ENCODE measurements at places on chromosomes 2 and 18.

GRCh38 chr2:18987592-18988073 lies 370.8 kb downstream of the OSR1 start:
- DNase-seq = peak; percentile 93

GRCh38 chr2:230873661-230874401 lies 9.1 kb downstream of the ITM2C start:
- DNase-seq = no peak

- no peak for DNase-seq
Measured at GRCh38 chr2:174761837-174762236, 2.4 kb downstream of the CHRNA1 start.

DNA sequence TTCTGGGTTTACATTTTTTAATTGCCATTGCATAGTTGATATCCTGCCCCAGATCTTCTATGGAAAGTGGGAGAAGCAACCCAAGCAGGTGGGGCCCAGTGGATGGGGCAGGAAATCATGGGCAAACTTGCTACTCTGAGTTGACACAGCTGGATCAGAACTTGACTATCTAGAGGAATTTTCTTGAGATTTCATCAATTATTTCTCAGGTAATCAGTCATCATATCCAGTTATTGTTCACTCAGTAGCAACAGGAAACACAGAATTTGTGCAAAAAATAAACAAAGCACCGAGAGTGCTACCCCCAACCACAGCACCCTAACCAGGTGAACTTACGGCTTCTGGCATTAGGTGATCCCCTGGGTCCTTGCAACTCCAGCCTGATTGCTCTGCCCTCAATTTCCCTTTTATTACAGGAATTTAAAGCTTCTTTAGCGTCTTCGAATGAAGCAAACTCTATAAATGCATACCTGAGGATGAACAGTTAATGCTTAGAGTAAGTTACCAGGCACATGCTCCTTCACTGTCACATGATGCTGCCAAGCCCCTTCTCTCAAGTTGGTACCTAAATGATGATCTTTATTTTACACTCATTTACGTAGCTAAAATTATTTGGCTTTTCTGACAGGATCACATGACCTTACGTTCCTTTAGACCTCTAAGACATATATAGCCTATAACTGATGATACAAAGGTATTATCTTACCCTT lies 7.8 kb downstream of the NCL start:
- DNase-seq = no peak

GRCh38 chr2:32516567-32516966 lies 111.3 kb upstream of the TTC27 start:
- no peak for DNase-seq

DNA sequence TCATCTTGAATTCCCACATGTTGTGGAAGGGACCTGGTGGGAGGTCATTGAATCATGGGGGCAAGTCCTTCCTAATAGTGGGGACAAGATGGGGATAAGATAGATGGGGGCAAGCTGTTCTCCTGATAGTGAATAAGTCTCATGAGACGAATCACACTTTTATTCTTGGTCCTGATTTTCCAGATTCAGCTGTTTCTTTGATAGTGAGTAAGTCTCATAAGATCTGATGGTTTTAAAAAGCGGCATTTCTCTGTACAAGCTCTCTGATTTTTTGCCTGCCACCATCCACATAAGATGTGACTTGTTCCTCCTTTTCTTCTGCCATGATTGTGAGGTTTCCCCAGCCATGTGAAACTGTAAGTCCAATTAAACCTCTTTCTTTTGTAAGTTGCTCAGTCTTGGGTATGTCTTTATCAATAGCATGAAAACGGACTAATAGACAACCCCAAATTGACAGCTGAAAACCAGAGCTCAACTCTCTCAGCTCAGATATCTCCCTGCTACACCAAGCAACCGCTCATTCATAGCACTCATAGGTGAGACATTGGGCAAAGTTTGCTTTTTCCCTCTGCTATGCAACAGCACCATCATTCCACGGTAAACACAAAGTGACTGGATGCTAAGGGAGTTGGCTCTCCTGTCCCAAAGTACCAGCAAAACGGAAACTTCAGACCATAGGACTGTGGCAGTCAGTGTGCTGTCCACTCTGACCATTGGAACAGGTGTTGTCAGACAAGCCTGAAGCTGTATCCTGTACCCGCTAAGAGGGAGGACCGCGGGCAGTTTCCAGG lies 44.9 kb upstream of the TBC1D8 start:
- peak; percentile 20 for DNase-seq

DNA sequence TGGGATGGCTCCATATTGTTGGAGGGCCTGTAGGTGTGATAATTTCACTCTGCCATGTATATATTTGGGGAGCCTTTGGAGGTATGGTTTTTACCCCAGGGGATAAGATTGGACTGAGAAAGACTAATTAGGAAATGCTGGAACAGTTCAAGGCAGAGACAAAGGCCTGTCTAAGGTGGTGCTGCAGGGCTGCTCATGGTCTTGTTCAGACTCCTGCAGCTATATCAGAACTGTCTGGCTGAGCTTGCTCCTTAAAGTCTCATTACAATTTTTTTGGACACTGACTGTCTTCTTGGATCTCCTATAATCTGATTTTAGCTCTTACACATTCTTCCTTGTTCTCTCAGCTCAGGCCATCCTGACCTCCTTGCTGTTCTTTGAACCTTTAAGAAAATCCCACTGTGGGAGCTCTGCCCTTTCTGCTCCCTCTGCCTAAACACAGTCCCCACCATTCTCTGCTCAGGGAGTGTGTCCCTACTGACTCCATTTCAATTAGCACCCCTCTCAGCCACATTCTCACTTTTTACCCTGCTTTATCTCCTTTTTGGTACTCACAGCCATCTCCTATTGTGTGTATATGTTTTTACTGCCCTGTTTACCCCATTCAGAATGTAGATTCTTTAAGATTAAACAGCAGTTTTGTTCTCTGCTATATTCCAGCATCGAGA lies 468.7 kb upstream of the FANCL start:
- no peak for DNase-seq

GRCh38 chr2:73972846-73973245 lies 11.9 kb upstream of the TET3 start:
- no peak for DNase-seq

DNA sequence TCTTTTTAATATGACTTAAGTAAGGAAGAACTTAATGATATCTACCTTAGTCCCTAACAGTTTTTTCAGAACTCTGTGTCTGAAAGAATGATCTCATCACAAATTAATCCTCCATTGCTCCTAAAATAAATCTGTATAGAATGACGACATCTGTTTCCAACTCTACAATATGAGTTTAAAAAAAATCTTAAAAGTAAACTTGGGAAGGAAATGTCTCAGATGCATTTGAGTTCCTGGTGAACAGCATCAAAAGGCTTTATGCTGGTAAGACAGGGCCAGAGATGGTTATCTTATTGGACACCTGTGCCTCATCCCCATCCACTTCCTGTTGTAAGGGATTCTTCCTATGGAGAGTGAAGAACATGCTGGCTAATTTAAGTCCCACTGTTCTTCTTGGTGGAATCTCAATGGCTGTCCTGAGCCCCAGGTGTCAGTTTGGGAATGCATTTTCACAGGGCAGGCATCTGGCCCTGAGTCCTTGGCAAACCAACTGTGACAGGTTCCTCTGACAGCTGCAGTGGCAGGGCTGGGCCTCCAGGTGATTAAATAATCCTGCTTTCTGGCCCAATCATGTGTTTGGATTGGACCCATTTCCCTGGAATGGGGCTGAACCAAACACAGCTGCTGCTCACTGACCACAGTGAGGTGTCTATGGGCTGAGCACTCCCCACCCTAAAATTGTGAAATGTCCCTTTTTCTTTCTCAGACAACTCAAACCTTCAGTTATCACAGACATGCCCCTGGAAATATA lies 12.9 kb upstream of the NCKAP5 start:
- DNase-seq = no peak

DNA sequence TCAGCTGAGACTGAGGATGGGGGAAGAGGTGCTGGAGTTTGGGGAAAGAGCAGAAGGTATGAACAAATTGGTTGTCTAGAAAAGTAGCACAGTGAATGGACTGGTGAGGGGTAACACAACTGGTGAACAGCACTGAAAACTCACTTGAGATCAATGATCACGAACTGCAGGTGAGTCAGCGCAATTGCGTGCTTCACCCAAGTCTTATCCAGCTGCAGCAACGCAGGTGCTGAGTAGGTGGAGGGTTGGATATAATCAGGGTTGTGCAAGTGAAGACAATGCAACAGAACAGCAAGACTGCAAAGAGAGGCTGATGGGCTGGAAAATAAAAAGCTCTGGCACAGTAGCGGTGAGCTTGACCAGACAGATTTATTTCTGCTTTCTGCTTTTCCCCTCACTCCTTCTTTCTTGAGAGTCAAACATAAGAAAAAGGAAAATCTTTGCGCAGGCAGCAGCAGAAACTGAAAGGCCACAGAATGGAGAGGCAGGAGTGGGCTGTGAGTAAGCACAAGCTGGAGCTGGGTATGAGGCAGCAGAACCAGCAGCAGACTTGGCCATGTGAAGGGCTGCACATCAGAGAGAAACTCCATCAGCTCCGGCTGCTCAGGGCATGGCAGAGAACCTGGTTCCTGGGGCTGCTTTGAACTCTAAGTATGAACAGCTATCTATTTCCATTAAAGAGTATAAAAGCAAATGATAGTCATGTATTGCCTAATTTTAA lies 99.4 kb upstream of the ARL5A start:
- DNase-seq = no peak

DNA sequence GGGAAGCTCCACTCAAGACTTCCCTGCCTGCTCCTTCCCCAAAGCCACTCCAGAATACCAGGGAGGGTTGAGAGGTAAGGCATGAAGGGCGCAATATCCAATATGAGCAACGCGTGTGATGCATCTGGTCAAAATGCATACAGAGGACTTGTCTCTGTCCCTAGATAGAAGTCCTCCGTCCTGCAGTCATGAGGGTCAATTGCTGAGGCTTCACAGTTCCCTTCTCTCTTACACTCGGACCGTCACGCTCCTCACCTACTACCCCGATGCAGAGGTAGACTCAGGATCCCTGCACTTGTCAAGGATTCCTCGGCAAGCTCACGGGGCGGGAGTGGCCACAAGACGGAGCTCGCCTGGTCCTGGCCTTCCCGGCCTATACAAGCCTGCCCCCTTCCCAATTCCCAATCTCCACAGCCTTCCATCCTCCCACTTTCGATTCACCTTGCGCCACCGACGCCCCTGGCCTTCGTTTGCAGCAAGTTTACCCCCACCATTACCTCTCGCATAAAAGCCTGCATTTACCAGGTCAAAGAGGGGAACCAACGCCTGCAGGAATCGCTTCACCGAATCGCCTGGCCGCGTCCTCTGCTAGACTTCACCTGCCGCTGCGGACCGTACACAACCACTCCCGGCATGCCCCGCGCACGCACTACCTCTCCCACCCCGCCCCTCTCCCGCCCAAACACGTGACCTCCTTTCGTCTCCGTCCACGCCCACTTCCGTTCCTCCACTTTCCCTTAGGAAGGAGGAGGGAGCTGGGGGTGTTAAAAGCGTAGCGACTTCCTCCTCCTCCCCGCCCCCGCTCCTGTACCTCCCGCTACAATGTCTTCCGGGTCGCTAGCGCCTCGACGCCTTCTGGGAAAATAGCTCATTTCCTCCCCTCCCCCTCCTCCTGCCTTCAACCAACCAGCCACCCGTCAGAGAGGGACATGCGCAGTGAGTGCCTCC lies at the start of gene ORC4:
ORC4 (minus strand) TSS at position 627 of the 948 bp plus-strand sequence. CDS start 44,779 bp downstream, outside the sequence.
- DNase-seq = peak; percentile 99

DNA sequence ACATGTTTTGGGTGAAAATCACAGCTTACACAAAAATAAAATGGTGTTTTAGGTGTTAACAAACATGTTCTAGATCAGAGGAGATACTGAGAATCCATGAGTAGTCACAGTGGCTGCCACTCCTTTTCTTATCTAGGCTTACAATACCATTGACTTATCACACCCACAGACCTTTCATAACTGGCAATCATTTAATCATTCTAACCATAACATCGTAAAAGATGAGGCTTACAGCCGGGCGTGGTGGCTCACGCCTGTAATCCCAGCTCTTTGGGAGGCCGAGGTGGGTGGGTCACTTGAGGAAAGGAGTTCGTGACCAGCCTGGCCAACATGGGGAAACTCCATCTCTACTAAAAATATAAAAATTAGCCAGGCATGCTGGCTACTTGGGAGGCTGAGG lies 18.8 kb upstream of the SERPINB5 start:
- no peak for DNase-seq

DNA sequence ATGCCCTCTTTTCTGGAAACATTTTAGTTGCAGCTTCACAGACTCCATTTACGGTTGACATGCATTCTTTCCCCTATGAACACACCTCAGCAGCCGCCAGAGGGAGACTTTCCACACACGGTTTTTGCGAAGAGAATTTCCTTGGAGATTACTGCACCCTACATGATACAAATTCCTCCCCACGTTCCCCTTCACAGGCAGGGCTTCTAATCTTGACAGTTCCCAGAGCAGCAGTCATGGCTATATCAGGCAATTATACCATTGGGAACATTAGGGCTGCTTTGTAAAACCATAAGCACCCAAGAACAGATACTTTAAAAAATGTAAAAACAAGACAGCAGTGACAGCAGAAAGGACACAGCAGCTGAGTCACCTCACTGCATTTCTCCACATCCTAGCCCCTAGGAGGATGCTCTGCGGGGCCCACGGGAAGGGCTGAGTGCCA lies 253.8 kb downstream of the TGIF1 start:
- DNase-seq = peak; percentile 56

- peak; percentile 85 for DNase-seq
Measured at GRCh38 chr2:173964565-173965371, 405 bp downstream of the SP3 start.

DNA sequence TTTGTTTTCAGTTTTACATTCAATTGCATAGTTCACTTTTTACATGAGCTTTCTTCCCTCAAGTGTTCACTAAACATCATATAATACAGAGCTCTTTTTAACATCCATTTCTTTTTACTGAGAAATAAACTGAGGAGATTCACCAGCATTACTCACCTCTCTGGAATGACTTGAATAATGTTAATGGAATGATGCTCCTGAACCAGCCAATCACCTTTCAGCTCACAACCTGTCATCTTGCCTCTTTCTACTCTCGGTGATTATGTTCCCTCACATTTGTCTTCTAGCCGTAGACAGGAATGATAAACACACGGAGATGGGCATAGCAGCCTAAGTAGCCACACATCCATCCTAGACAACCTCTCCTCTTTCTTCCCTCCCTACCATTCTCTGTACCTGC lies 301.7 kb downstream of the PAX3 start:
- peak; percentile 96 for DNase-seq

DNA sequence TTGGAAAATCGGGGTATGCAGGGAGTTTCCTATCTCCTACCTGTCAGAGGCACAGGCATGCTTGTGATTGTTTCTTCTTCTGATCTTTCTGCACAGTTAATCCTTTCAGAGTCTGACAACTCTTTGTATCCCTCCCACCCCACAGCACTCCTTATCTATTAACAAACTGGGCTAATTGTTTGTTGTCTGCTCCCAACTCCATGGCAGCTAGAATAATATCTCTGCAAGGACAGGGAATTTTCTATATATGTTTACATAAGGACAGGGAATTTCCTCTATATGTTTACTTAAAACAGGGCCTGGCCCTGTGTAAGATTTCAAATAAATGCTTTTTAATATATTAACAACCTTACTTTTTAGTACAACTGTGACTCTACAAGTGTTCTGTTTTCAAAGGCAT lies 36.0 kb upstream of the VRK2 start:
- DNase-seq = no peak

GRCh38 chr2:102895376-102895775 lies 133.5 kb downstream of the TMEM182 start:
- no peak for DNase-seq

GRCh38 chr2:233973786-233974185 lies 56.6 kb downstream of the TRPM8 start:
- no peak for DNase-seq

- DNase-seq = peak; percentile 76
Measured at GRCh38 chr2:152222975-152223637, 47.5 kb upstream of the STAM2 start.
